Pancreas (tissue), 10 donors: ENCODE measurements at places on chromosomes 5 and 9. TPM values are rescaled to one million over a fixed set of nuclear protein-coding genes. Genes with fewer than 3 reads are reported as not detected.

- no peaks in the 10 kb centered on the region for H3K27me3 ChIP-seq
- H3K4me1 ChIP-seq, result no peaks in the 10 kb centered on the region
- no peak overlapping the region for H3K27ac ChIP-seq
- no peak overlapping the region for H3K4me3 ChIP-seq
- DNase-seq, result no peak
- H3K36me3 ChIP-seq, result no peaks in the 10 kb centered on the region
Measured at GRCh38 chr5:6788439-6788838, 75.2 kb downstream of the TENT4A start.

GRCh38 chr9:137433916-137434431, 7.2 kb downstream of the ENTPD8 start:
- no peaks in the 10 kb centered on the region for H3K36me3 ChIP-seq
- H3K4me3 ChIP-seq, result no peak overlapping the region
- no peak for DNase-seq
- peaks cover 12% of the 10 kb centered on the region for H3K4me1 ChIP-seq
- H3K27me3 ChIP-seq, result no peaks in the 10 kb centered on the region

DNA sequence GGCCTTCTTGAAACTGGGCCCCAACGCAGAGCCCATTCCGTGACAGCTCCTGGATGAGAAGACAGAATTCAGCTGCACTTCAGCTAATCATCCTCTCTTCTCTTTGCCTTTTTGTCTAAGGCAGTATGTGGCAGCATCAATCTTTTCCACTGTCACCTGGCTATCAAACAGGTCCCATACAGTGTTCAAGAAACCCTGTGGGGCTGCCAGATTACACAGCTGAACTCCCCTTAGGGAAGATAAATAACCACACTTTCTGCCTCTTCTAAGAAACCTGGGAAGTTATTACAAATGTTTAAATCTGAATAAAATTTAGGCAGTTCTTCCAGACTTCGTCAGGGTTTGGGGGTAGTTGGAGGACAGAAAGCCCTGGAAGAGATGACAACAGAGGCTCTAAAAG, 61.0 kb downstream of the SPEF2 start:
- H3K4me1 ChIP-seq, result no peaks in the 10 kb centered on the region
- no peaks in the 10 kb centered on the region for H3K27me3 ChIP-seq
- no peaks in the 10 kb centered on the region for H3K36me3 ChIP-seq
- DNase-seq, result no peak
- no peak overlapping the region for H3K27ac ChIP-seq
- H3K4me3 ChIP-seq, result no peak overlapping the region

Gene BRD8
- total RNA-seq, result 29.5 TPM

Gene HRH2
- 1.4 TPM for total RNA-seq

DNA sequence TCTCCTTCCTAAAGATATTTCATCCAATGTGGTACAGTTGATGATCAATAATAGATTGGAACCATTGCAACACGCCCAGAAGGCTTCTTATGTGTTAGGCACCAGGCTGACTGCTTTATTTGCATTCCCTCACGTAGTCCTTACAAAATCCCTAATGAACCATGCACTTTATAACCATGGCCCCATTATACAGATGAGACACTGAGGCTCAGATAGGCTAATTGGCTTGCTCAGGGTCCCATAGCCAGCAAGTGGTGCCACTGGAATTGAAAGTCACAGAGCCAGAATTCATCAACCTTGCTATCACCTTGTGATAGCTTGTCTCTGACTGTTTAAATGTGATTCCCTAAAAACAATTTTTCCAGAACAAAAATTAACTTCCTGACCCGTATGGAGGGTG, 27.8 kb upstream of the RAI14 start:
- H3K27me3 ChIP-seq, result no peaks in the 10 kb centered on the region
- DNase-seq, result no peak
- no peak overlapping the region for H3K4me3 ChIP-seq
- no peaks in the 10 kb centered on the region for H3K4me1 ChIP-seq

Gene PPP6C
- 26.7 TPM for total RNA-seq

Gene EXOSC2
- total RNA-seq, result 10.7 TPM

Gene RAB3C
- 8.7 TPM for total RNA-seq

Gene CD180
- total RNA-seq, result 0.40 TPM

DNA sequence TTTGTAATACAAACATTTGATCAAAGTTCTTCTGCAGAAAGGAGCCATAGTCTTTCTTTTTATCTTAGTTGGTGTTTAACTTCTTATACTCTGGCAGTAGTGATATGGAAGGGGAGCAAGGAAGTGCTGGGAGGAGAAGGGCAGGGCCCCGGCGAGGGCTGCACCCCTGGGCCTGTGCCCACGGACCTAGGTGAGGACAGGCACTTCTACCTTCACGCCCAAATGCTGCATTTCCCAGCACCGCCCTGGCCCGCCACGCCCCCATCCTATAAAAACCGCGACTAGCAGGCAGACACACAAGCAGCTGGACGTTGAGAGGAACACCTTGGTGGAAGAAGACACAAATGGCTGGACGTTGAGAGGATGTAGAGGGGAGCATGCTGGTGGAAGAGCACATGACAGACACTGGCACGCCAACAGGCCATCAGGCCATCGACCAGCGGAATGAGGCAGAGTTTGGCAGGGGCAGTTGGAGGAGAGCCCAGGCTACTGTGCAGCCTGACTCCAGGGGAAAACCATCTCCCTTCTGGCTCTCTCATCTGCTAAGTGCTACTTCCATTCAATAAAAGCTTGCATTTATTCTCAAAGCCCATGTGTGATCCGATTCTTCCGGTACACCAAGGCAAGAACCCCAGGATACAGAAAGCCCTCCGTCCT, 81.5 kb upstream of the C9orf72 start:
- peak; percentile 74 for DNase-seq
- H3K36me3 ChIP-seq, result no peaks in the 10 kb centered on the region
- H3K27ac ChIP-seq, result no peak overlapping the region
- H3K4me1 ChIP-seq, result no peaks in the 10 kb centered on the region
- no peak overlapping the region for H3K4me3 ChIP-seq

- H3K27ac ChIP-seq, result no peak overlapping the region
- DNase-seq, result no peak
- no peaks in the 10 kb centered on the region for H3K4me1 ChIP-seq
- no peaks in the 10 kb centered on the region for H3K27me3 ChIP-seq
- H3K36me3 ChIP-seq, result no peaks in the 10 kb centered on the region
Measured at GRCh38 chr5:135240283-135240633, 158.8 kb downstream of the MACROH2A1 start.

GRCh38 chr9:89632192-89632733, 27.5 kb downstream of the GADD45G start:
- H3K4me3 ChIP-seq, result no peak overlapping the region
- peaks cover 29% of the 10 kb centered on the region for H3K4me1 ChIP-seq
- no peaks in the 10 kb centered on the region for H3K36me3 ChIP-seq
- H3K27ac ChIP-seq, result peak overlapping the region; percentile 5
- no peaks in the 10 kb centered on the region for H3K27me3 ChIP-seq

DNA sequence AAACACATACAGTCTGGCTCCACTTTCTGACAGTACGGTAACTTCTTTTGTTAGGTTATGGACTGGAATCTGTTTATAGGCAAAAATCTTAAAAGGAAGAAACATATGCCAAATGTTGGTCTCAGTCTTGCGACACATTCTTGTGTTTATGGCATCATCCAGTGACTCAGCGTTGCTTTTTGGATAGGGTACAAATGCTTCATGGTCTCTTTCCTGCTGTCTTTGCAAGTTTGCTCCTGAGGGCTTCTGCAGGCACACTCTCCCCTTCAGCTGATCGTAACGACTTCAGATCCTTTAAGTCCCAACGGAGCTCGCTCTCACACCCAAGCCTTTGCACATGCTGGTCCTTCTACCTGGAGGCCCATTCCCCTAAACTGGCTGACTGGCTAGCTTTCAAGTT, 23.6 kb upstream of the TNFSF8 start:
- no peak overlapping the region for H3K4me3 ChIP-seq
- no peaks in the 10 kb centered on the region for H3K27me3 ChIP-seq
- H3K36me3 ChIP-seq, result no peaks in the 10 kb centered on the region
- DNase-seq, result no peak
- H3K4me1 ChIP-seq, result no peaks in the 10 kb centered on the region

GRCh38 chr5:175712313-175712680, 54.4 kb downstream of the HRH2 start:
- no peak overlapping the region for H3K27ac ChIP-seq
- no peak for DNase-seq
- H3K27me3 ChIP-seq, result no peaks in the 10 kb centered on the region

DNA sequence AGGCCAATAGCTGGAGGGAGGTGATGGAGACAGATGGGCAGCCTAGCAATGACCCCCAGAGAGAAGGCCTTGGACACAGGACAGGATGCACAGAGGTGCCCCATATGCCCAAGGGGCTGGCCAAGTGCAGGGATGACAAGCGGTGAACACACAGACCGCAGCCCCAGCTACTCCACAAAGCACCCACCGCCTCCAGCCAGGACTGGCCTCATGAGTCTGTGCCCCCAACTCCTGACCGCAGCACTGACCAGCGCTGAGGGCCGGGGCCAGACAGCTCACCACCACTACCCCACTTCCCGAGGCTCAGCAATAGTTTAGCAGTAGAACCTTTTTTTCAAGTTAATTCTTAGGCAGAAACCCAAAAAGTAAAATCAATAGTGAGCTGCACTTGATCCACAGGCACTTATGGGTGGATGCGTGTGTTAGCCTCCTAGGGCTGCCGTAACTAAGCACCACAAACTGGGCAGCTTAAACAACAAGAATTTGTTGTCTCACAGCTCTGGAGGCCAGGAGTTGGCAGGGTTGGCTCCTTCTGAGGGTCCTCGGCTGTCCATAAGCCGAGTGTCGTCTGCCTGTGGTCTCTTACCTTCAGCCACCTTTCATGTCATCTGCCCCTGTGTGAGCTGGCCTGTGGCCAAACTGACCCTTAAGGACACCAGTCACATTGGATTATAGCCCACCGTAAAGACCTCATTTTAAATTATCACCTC, 14.1 kb downstream of the ROR2 start:
- no peaks in the 10 kb centered on the region for H3K4me1 ChIP-seq
- H3K4me3 ChIP-seq, result no peak overlapping the region
- no peak overlapping the region for H3K27ac ChIP-seq

Gene CTXN3
- not detected for total RNA-seq

Gene ECSCR
- 4.3 TPM for total RNA-seq

- no peaks in the 10 kb centered on the region for H3K27me3 ChIP-seq
- no peak overlapping the region for H3K27ac ChIP-seq
- peaks cover 3% of the 10 kb centered on the region for H3K4me1 ChIP-seq
- no peaks in the 10 kb centered on the region for H3K36me3 ChIP-seq
Measured at GRCh38 chr9:15433191-15433590, 10.5 kb downstream of the SNAPC3 start.

GRCh38 chr5:13552361-13552760, 392.1 kb downstream of the DNAH5 start:
- no peak overlapping the region for H3K4me3 ChIP-seq
- H3K27ac ChIP-seq, result no peak overlapping the region
- H3K27me3 ChIP-seq, result no peaks in the 10 kb centered on the region
- no peak for DNase-seq

Gene CENPH
- total RNA-seq, result 0.88 TPM

DNA sequence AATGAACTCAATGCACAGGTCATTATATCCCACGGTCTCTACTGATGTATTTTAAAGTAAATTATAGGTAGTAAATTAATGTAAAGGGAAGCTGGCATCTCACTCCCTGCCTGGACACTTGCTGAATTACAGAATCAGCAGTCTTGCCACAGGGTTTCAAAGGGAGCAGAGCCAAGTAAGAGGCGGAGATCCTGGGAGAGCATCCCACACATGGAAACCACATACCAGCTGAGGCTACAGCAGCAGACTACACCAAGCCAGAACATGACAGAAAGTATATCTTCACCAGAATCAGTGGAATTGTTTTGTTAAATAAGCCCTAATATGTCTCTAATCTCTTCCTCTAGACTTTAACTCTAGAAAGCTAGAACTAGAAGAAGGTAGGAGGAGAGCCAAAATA, 1689.2 kb upstream of the WWC1 start:
- H3K36me3 ChIP-seq, result no peaks in the 10 kb centered on the region
- H3K4me1 ChIP-seq, result no peaks in the 10 kb centered on the region
- no peak overlapping the region for H3K27ac ChIP-seq
- no peak overlapping the region for H3K4me3 ChIP-seq
- no peak for DNase-seq
- no peaks in the 10 kb centered on the region for H3K27me3 ChIP-seq

DNA sequence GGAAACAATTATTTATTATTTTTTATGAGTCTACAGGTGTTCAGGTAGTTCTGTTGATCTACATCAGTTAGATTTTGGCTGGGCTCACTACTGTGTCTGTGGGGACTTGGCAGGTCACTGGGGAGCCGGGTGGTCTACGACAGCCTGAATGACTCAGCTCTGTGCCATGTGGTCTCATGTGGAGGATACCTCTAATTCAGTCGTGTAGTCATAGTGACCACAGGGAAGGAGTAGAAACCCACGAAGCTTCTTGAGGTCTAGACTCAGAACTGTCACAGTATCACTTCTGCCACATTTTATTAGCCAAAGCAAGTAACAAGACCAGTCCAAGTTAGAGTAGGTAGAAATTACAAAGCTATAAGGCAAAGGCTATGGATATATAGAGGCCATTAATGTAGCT, 64.7 kb upstream of the GRAMD2B start:
- H3K27ac ChIP-seq, result no peak overlapping the region
- no peaks in the 10 kb centered on the region for H3K4me1 ChIP-seq
- H3K36me3 ChIP-seq, result no peaks in the 10 kb centered on the region

DNA sequence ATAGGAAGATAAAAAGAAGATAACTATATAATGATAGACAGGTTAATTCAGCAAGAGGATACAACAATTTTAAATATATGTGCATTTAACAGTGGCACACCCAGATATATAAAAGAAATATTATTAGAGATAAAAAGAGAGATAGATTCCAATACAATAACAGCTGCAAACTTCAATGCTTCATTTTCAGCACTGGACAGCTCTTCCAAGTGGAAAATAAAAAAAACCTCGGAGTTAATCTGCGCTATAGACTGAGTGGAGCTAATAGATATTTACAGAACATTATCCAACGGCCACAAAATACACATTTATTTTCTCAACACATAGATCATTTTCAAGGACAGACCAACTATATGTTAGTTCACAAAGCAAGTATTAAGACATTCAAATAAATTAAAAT, 1229.5 kb upstream of the CDH6 start:
- no peaks in the 10 kb centered on the region for H3K4me1 ChIP-seq
- peaks cover 4% of the 10 kb centered on the region for H3K27me3 ChIP-seq
- H3K36me3 ChIP-seq, result no peaks in the 10 kb centered on the region
- H3K4me3 ChIP-seq, result no peak overlapping the region

DNA sequence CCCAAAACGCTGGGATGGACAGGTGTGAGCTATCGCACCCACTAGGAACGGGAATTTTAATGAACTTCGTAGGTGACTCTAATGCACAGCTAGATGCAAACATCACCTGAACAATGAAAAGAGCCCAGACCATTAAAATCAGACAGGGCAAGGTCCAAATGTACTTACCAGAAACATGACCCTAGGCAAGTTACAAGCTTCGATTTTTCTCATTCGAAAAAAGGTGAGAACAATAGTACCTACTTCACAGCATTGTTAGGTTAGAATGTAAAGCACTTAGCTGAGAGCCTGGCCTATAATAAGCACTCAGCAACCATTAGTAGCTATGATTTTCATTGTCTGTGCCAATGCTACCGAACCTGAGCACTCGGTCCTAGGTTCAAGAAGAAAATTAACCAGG, 5.8 kb upstream of the KLHL3 start:
- no peaks in the 10 kb centered on the region for H3K36me3 ChIP-seq
- no peaks in the 10 kb centered on the region for H3K4me1 ChIP-seq
- H3K4me3 ChIP-seq, result no peak overlapping the region
- H3K27me3 ChIP-seq, result no peaks in the 10 kb centered on the region
- no peak overlapping the region for H3K27ac ChIP-seq
